NCI-H187 (cell line): ENCODE measurements at places on chromosomes 12 and 14.

GRCh38 chr12:108356835-108357806 is 18.0 kb upstream of the CMKLR1 start:
- DNase-seq = no peak

DNA sequence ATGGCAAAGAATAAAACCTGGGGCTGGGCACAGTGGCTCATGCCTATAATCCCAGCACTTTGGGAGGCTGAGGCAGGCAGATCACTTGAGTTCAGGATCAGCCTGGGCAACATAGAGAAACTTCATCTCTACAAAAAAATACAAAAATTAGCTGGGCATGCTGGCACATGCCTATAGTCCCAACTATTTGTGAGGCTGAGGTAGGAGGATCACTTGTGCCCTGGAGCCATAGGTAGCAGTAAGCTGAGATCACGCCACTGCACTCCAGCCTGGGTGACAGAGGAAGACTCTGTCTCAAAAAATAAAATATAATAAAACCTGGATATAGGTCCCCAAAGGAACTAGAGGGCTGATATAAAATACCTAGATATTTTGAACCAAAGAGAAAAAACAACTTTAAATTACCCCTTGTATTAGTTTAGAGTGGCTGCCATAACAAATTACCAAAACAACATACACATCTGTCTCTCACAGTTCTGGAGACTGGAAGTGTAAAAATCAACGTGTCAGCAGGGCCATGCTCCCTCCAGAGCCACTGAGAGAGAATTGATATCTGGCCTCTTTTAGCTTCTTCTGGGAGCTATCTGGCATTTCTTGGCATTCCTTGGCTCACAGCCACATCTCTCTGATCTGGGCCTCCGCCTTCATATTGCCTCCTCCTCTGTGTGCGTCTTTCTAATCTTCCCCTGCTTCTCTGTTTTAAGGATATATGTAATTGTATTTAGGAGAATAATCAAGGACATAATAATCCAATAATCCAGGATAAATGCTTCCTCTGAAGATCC is 47.9 kb upstream of the ATF7IP start:
- DNase-seq = no peak

DNA sequence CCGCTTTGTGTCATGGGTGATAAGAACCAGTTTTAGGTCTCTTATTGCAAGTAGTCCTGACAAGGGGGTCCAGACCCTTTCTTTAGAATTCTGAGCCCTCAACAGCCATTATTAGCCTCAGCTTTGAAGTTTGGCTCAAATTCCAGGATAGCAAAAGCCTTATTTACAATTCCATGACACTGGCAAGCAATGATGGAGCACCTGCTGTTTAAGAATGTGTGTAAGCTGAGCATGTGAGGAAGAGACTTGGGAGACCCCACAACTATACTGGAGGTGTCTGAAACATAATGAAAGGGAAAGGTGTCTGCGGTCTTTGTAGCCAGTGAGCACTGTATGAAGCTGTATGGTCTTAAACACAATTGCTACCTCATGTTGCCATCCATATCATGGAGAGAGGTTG is 119.8 kb downstream of the TBX5 start:
- DNase-seq = no peak

- DNase-seq = no peak
These were observed 150.3 kb downstream of the DPF3 start for GRCh38 chr14:72743626-72744025.

DNA sequence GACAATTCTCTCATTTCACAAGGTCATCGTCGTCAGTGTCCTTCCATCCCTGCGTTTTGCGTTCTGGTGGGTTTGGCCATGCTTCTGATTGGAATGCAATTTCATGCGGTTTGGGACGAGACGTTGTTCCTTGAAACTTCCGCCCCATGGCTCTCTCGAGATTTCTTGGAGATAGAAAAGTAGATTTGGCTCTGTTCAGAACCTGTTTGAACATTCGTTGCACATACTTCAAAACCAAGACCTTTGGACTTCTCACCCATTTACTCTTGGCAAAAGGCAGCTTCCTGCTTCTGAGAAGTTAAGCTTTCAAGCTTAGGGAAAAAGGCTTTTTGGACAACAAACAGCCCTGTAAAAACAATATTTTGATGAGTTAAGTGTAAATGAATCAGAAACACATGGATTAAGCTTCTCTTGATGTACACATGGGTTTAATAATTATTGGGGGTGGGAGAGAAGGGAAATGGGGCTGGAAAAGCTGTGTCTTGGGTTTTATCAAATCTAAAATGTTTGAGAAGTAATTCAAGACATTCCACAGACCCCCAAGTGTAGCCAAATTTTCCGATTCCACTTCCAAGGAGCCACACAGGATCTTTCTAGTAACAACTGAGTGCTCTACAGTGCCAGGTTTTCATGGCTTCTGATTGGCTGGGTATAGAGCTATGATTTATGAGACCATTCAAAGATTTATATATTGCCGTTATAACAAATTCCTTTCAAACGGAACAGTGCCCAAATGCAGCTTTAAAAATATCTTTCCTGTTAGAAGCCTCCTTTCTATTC is 467.2 kb downstream of the MED13L start:
- DNase-seq = no peak

DNA sequence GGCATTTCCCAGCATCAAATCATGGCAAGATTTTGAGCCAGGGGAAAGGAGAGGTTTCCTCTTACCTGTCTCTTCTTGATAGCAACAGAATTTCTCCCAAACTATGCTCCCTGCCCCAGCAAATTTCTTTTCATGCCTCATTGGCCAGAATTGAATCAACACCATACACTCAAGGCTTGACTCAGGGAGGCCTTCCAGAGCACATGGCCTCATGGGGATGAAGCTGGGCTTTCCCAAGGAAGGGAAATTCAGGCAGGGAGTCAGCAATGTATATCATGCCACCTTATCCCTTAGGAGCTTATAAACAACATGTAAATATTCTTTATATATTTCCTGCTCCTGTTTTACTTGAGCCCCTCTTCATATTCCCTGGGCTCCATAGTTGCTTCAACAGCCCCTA is 62.1 kb downstream of the ARF6 start:
- DNase-seq = no peak

- peak; percentile 29 for DNase-seq
These were observed at the start of gene P3H3 for GRCh38 chr12:6827982-6828780. Gene P3H3, plus strand, starts transcription at chr12:6828407. Its CDS starts 34 bp downstream, at chr12:6828441.

DNA sequence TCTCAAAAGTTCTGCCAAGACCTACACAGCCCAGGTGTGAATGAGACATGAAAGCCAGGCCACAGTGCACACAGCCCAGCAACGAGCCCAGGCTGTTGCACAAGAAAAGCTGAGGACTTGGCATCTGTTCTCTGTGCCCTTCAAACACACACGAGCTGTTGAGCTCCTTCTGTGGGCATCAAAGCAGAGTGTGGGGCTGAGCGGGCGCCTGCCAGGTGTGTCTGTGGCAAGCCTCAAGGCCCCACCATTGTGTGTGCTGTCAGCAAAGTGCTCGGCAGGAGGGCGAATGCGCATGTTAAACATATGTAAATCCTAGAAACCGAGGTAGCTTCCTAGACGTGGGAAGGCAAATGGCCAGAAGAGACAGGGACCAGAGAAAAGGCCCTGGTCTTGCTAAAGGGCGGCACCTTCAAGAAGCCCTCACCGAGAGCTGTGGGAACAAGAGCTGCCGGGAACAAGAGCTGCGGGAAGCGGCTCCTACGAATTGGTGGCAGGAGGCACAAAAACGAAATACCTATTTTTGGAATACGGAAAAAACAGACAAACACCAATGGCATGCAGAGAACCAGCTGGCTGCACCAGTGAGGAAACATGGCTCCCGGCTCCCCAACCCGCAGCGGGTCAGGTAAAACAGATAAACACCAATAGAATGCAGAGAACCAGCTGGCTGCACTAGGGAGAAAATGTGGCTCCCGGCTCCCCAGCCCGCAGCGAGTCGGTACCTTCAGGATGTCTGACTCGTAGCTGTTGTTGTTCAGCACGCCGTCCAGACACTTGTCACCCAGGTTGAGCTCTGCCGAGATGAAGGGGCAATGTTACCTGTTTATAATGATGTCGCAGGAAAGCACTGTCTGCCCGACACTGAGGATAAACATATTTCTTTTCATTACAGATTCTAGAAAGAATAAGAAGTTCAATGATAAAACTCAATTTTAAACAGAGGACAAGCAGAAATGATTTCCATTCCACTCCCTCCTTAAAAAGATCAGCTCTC is 19.0 kb upstream of the GOLGA3 start:
- no peak for DNase-seq

GRCh38 chr14:88322504-88323085 is 474 bp downstream of the KCNK10 start:
- DNase-seq = peak; percentile 34

- DNase-seq = no peak
These were observed 2.1 kb downstream of the CFAP73 start for GRCh38 chr12:113151655-113152054.

GRCh38 chr12:52833922-52834726 is at the start of gene KRT79:
Gene KRT79, minus strand, starts transcription at chr12:52834311. Its CDS starts 51 bp downstream, at chr12:52834260.
- no peak for DNase-seq

DNA sequence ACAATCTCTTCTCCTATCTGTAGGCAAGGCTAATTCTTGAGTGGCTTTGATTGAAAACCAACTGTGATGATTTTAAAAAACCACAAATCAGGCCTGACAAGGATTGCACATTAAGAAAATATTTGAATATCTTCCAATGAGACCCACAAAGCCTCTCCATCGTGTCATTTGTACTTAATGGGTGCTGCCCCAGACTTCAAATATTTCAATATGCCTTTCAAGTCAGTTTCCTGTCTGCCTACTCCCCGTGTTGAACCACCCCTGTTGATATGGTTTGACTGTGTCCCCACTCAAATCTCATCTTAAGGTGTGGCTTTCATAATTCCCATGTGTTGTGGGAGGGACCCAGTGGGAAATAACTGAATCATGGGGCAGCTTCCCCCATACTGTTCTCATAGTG is 159.7 kb upstream of the EGLN3 start:
- DNase-seq = no peak

- DNase-seq = peak; percentile 43
These were observed 219.8 kb downstream of the SLC41A2 start for GRCh38 chr12:104738331-104738730.

DNA sequence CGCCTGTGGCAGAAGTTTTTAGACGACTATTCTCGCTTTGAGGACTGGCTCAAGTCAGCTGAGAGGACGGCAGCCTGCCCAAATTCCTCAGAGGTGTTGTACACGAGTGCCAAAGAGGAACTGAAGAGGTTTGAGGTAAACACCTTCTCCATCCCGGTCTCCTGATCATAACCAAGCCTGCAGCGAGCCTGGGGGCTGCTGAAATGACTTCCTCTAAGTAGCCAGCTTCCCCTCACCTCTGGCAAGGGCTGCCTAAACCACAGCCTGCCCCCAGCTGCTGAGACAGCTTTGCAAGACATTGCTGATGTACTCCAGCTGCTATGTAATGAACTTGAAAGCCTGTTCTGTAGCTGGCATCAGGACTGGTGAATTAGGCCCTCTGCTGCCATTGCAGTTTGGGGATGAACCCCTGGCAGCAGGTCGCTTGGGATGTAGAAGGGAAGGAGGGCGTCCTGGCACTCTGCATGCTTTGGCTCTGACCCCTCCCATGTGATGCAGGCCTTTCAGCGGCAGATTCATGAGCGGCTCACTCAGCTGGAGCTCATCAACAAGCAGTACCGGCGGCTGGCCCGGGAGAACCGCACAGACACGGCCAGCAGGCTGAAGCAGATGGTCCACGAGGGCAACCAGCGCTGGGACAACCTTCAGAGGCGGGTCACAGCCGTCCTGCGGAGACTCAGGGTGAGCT is 84.6 kb downstream of the ESR2 start:
- no peak for DNase-seq

DNA sequence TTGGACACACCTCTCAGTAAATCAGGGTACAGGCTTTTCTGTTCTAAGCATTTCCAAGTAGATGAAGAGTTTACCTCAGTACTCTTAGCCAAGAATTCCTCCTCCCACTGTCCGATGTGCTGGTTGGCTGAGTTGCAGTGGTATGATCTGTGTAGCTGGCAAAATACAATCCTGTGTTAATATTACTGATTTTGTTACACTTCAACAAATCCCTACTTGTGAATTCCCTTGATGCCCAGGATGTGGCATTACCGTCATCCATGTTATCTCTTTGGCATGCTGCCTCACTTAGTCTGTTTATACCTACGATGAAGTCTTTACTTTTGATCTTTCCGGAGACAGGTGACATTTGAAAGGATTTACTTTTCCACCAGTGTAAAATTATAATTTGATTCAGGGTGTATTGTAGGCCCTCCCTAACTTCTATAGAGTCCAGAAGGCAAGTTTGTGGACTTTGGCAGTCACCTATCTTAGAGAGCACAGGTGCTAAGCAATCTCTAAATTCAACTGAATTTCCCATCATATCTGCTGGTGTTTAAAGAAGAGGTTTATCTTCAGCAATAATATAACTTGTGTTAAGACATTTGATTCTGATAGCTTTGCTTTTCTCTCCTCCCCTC is 10.1 kb downstream of the CCDC196 start:
- DNase-seq = no peak

- DNase-seq = no peak
These were observed 3.0 kb downstream of the NTF3 start for GRCh38 chr12:5434647-5435560.

- DNase-seq = no peak
These were observed 15.1 kb downstream of the FRMD6 start for GRCh38 chr14:51666826-51667225.

DNA sequence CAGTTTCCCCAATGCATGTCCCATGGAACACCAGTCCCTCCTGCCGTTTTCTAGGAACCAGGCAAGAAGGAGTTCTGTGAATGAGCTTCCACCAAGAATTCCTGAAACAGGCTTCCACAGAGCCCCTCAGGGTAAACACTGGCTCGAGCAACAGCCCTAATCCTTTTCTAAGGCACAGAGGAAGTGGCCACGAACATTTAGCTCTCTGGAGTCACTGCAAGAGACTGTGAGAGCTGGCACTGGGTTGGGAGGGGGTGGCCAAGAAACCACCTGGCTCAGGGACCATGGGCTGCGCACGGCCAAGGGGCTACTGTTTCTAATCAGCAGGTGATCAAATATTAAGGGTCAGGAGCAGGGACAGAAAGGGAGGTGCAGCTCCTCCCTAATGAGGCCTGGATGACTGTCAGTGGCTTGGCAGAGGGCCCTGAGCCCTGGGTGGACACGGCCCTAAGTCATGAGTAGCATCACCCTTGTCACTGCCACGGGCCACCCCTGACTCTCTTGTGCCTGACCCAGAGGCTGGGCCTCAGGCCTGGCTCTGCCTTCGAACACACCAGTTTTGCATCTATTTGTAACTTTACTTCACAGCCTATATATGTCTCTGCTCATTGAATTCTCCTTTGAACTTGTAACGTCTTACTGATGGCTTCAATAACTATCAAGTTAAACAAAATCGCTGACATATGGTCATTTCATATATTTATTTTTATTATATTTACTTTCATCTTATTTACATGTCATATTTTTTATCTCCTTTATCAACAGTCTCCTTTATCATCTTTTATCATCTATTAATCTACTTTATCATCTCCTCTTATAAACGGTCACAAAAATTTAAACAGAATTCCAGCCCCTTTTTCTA is 154.0 kb downstream of the DICER1 start:
- no peak for DNase-seq
